Astrocyte of the cerebellum (primary cell): ENCODE measurements at places on chromosomes 2 and 18.

GRCh38 chr2:6556755-6557154 lies 309.0 kb downstream of the CMPK2 start:
- DNase-seq = peak; percentile 33

DNA sequence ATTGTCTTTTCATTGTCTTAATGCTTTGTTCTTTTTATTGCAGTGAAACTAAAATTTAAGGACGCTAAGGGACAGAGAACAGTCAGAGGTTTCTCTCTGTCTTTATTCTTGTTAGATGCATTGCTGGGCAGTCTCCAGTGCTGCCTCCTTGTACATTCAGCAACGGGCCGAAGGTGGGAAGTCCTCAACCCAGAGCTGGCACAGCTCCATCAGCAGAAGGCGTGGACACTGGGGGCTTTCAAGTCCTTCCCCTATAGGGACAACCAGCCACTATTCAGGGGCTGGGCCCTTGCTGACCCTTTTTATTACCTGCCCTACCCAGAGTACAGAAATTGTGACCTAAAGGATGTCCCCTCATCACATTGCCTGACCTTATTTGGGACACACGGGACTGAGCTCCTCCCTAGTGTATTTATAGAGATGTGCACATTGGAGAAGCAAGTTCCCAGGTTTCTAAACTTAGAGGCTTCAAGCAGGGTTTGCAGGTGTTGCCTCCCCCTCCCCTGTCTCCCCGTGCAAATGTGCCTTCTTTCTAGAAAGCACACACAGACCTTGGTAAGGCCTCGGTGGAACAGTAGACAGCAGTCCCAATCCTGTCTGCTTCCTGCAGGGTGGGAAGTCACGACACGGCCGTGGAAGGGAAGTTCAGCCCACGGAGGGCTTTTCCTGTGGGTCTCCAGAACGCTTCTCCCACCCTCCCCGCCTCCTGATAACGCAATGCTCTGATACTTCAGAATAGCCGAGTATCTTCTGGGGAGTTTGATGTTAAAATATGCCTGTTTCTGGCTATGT lies 68.2 kb downstream of the ZCCHC2 start:
- no peak for DNase-seq

DNA sequence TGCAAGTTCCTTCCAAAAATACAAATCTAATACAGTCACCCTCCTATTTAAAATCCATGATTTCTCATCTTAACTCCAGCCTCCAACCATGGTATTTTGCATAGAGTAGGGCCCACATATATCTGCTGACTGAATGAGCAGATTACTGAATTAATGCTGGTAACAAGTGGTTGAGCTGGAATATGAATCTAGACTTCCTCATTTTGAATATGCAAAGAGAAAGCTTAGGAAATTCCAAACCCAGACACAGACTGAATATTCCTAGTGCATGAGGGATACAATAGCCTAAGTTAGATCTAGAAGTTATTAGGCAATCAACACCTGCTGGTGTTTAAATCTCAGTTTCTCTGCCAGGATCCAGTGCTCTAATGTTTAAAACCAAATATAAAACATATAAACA lies 215.1 kb upstream of the CYP26B1 start:
- no peak for DNase-seq

DNA sequence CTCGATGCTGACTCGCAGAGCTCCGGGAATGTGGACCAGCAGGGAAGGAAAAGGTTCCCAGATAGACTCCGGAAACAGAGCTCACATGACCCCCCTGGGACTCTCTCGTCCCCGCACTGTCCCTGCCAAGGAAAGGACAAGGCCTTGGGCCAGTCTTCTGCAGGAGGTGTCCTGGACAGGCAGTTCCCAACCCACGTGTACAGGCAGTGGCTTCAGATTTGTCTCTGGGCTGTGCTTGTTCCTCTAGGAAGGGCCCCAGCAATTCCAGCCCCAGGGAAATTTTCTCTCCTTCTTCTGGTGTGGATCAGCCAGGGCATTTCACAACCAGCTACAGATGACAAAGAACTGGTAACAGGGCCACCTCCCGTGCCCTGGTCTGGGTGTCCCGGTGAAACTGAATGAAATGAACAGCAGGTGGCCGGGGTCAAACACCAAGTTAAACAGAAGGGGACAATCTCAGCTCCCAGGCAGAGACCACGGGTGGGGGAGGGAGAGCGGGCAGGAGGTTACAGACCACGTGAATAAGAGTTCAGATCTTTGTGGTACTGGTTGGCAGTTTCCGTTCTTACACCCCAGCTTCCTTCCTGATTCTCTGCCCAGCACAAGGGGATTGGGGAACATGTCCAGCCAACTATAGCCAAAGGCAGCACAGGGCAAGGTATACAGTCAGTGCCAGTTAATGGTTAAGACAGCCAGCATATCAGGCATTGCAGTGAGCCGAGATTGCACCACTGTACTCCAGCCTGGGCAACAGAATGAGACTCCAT lies 52.2 kb upstream of the CAB39 start:
- DNase-seq = no peak

- no peak for DNase-seq
Observed at GRCh38 chr2:170587922-170588321, 127.2 kb upstream of the SP5 start.

- no peak for DNase-seq
Observed at GRCh38 chr2:66171530-66171929, 263.4 kb upstream of the MEIS1 start.

DNA sequence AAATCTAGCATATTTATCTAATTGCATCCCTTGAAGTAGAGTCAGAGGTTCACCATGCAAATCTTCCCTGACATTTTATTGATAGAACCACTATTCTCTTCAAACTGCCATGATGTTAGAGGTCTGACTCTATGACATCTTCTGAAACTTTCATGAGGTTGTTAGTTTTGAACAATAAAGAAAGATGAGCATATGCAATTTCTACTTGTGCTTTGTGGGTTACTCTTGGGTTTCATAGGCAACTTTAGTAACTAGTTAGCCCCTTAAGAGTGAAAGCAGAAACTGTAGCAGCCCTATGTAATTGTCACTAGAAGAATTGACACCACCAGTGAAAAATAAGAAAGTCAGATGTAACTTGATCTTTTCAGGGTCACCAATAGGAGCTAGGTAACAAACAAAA lies 53.1 kb upstream of the ZEB2 start:
- DNase-seq = no peak

DNA sequence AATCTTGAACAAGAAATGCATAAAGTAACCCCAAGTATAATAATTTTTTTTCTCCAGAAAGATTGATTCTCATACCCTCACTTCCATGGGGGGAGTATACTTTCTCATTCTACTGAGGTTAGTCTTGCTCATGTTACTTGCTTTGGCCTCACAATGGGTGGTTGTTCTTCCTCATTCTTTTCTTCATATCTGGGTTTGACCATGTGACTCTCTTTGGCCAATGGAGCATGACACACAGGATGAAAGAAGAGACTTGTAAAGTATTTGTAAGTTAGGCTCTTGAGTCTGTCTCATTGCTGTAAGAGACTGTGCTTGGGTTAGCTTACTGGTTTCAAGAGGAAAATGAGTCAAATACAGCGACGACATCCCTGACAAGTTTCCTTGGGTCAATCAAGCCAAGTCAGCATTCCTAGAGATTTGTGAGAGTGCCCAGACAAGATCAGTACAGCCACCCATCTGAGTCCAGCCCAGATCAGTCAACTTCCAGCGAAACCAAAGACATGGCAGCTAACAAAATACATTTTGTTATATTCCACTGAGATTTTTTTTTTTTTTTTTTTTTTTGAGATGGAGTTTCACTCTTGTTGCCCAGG lies 970.2 kb downstream of the BCL11A start:
- DNase-seq = no peak

- no peak for DNase-seq
Observed at GRCh38 chr2:101162561-101163330, 11.6 kb upstream of the TBC1D8 start.

DNA sequence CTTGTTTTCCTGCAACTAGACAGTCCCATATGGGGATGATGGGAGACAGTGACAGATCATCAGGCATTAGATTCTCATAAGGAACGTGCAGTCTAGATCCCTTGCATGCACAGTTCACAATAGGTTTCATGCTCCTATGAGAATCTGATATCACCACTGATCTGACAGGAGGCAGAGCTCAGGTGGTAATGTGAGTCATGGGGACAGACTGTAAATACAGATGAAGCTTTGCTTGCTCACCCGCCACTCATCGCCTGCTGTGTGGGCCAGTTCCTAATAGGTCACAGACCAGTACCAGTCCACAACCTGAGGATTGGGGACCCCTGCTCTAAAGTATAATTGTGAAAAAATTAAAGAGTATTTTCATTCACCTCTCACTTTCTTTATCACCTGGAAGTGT lies 23.6 kb upstream of the RAB1A start:
- no peak for DNase-seq

- DNase-seq = no peak
Observed at GRCh38 chr2:101796825-101797600, 99.5 kb downstream of the MAP4K4 start.

DNA sequence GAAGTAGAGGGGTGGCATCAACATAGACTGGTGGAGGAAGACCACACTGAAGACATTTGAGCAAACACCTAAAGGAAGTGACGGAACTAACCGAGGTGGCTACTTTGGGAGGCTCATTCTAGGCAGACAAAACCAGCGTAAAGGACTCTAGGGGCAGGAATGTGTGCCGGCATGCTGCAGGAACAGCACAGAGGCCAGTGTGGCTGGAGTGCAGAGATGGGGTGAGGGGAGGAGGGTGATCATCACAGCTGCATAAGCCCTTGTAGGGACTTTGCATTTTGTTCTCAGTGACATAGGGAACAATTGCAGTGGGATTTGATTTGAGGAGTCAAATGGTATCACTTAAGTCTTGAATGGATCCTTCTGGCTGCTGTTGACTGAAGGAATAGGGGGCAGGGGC lies 253.5 kb downstream of the NCKAP5 start:
- no peak for DNase-seq

GRCh38 chr18:36522509-36522908 lies 225.0 kb downstream of the FHOD3 start:
- DNase-seq = no peak

DNA sequence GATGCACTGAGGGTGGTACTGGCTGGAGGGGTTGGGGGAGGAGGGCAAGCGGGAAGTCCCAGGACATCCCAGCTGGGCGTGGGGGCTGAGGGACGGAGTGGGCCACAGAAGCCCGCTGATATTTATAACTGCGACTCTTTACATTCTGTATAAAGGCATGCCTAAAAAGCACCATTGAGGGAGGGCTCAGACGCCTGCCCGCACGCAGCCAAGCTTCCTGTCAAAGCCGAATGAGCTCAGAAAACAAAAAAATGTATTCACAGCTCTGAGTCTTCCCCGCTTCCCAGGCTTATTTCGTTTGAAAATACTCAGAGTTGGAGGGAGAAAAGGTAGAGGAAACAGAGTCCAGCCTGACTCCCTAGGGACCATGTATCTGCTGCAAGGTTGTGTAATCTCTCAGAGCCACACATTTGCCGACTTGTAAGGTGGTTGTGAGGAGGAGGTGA lies 170.1 kb upstream of the HAAO start:
- DNase-seq = no peak

- DNase-seq = no peak
Observed at GRCh38 chr2:176579608-176580007, 310.4 kb downstream of the MTX2 start.

GRCh38 chr18:57956491-57956890 lies 87.5 kb upstream of the NEDD4L start:
- no peak for DNase-seq

GRCh38 chr2:241141214-241141770 lies 8.0 kb downstream of the PASK start:
- no peak for DNase-seq

GRCh38 chr18:76441002-76441667 lies 53.9 kb downstream of the ZNF516 start:
- no peak for DNase-seq

GRCh38 chr2:61421611-61422010 lies 49.3 kb downstream of the USP34 start:
- DNase-seq = no peak

DNA sequence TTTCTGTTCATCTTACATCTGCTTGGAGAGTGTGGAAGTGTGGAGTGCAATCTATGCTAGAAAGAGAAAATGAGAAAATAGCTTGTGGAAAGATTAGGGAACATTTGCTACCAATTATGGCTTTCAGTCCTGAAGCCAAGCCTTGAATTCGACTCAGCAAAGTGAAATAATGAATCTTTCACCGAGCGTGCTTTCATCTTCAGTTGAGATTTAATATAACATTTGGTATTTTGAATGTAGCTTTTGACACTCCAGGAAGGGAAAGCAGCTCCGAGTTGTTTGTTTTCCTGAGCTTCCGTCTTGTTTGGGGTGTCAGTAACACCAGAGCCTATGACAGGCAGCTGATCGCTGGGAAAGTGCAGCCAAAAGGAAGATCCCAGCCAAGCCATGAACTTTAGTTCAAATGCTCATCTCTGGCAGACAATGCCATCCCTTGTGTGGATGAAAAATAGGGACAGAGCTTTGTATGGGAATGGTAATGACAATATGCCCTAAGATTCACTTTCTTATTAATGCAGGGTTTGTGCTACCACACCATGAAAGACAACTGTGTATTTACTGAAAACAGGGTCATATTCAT lies 25.0 kb upstream of the PHLPP1 start:
- no peak for DNase-seq

- DNase-seq = no peak
Observed at GRCh38 chr2:181685150-181685688, 4.9 kb upstream of the NEUROD1 start.

GRCh38 chr2:90069290-90069894 lies 1377.9 kb downstream of the RPIA start:
- DNase-seq = no peak

DNA sequence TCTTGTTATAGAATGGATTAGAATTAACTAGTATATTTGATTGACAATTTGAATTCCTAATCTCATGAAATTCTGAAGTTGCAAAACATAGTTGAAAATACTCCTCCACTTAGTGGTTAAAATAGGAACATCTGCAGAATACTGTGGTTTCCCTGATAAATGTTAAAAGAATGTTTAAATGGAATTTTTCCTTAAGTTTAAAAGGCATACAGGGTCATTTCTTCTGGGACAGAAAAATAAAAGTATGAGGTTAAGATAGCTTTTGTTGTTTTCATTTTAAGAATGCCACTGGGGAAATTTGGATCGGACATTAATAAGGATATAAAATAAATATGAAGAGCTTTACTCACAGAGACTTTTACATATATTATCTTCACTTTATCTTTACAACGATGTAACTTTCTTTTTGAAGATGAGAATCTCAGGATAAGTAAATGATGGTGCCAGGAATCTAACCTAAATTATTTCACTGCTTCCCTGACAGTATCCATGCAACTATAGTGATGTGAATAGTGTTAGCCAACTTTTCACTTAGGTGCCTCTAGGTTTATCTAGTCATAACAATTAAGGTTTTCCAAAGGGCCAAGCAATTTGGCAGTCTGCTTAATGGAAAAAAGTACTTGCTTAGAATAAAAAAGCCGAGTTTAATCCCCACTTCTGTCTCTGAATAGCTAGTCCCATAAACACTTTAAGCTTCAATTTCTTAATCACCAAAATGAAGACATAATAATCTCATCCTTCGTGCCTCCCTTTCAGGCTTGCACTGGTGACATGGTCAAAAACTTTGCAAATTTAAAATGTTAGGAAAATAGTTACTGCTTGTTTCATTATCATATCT lies 151.8 kb upstream of the STK17B start:
- peak; percentile 49 for DNase-seq
